GDM1 (cell line): ENCODE measurements at places on chromosomes 7 and 10.

DNA sequence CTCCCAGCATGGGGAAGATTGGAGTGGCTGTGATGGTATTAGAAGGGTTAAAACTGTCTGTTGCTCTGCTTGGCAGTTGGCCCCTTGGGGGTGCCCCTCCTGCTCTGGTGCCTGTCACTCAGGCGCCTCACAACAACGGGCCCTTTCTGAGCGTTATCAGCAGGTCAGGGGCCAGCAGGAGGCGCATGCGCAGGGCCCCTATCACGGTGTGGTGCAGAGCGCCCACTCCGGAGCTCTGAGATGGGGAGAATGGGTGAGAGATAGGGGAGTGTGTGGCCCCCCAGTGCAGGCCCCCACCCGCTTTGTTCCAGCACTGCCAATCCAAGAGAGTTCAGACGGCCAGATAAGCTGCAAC lies 24.8 kb downstream of the GBX1 start:
- DNase-seq = no peak

GRCh38 chr10:1182280-1183032 lies 126.3 kb downstream of the WDR37 start:
- DNase-seq = no peak

DNA sequence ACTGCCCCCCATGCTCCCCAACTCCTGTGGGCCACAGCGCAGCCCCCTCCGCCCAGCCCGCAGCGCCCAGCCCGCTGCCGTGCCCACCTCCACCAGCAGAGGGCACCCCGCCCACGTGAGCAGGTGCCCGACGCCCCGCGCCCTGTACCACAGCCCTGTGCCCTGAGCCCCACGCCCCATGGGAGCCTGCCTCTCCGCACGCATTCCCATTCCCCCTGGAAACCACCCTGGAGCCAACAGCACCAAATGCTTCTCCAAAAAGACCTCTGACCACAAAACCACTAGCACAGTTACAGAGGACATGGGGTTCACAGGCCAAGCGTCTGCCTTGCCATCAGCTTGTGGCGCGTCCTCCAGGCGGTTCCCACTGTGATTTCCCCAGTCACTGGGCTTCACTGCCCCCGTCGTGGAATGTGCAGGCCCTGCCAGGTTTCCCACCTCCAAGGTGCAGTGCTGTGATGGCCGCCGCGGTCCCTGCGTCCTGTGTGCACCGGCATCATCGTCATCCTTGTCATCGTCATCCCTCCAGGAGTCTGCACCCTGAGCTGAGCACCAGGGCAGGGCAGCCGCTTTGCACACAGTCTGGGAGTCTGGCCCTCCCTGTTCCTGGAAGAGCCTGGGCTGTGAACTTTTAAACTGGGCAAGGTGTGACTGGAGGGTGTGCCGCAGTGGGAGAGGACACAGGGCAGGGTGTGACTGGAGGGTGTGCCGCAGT lies 61.7 kb downstream of the PWWP2B start:
- DNase-seq = no peak

DNA sequence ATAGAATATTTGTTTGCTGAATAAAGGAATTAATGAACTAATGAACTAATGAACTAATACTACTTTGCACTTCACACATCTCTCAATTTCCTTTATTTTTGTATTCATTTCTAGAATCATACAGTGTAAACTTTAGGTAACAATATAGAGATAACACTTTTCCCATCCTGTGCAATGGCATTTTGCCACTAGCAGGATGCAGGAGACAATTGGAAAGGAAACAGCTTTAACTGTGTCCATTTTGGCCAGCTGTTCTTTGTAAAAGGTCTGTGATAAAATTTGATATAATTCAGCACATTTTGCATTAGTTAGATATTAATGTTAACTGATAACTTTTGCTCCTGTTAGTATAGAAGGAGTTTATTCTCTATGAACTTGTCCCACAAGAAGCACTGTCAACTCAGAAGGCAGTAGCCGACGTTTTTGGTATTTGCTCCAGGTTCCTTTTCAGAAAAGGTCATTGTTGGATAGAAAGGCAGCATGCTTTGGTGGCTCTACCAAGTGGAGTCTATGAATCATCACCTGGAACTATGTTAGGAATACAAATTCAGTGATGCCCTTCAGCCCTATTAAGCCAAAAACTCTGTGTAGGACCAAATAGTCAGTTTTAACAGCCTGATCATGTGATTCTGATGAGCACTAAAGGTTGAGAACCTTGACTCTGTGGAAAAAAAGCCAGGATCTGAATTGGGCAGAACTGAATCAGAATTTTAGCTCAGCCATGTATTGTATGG lies 86.6 kb downstream of the NRG3 start:
- no peak for DNase-seq

GRCh38 chr7:76281006-76281705 lies 21.3 kb upstream of the HSPB1 start:
- DNase-seq = no peak

DNA sequence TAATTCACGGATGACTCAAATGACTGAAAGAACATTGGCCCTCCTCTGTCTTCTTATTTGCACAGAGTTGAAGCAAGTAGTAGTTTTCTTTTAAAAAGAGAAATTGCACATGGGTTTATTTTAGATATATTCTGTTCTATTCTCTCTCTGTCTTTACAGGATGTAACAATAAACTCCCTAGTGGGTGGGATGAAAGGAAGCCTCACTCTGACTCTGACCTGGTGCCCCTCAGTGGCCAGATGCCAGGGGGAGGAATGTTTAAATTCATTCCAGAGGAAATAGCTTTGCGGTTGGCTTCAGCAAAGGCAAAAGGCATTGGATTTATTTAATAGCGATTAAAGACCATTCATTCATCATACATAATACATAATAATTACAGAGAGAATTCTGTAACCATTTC lies 156.4 kb upstream of the MTPN start:
- no peak for DNase-seq

DNA sequence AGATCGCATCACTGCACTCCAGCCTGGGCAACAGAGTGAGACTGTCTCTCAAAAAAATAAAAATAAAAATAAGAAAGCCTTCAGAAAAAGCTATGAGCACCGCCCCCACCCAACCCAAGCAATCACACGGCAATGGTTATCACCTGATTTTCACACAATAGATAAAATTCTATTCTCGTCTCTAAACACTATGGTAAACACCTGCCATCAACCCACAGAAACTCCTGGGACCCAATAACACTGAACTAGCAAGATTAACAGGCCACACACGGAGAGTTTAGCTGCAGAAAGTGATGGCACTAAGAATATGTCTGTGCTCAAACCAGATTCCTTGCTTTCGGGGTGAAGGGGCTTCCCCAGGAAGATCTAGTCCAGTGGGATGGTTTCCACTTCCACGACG lies 173.8 kb downstream of the DIP2C start:
- DNase-seq = no peak

DNA sequence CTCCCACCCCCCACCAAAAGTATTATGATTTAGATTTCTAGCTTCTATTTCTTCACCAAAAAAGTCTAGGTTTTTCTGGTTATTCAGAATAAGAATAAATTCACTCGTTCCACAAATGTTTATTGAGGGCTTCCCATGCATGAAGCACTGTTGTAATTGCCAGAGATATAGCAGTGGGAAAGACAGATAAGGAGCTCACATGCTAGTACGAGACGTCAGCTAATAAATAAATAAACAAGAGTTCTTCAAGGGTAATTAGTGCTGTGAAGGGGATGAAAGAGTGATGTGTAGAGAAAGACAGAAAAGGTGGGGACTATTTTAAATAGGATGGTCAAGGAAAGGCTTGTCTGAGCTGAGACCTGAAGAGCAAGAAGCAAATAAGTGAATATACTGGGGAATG lies 38.1 kb upstream of the SEPTIN7 start:
- no peak for DNase-seq

DNA sequence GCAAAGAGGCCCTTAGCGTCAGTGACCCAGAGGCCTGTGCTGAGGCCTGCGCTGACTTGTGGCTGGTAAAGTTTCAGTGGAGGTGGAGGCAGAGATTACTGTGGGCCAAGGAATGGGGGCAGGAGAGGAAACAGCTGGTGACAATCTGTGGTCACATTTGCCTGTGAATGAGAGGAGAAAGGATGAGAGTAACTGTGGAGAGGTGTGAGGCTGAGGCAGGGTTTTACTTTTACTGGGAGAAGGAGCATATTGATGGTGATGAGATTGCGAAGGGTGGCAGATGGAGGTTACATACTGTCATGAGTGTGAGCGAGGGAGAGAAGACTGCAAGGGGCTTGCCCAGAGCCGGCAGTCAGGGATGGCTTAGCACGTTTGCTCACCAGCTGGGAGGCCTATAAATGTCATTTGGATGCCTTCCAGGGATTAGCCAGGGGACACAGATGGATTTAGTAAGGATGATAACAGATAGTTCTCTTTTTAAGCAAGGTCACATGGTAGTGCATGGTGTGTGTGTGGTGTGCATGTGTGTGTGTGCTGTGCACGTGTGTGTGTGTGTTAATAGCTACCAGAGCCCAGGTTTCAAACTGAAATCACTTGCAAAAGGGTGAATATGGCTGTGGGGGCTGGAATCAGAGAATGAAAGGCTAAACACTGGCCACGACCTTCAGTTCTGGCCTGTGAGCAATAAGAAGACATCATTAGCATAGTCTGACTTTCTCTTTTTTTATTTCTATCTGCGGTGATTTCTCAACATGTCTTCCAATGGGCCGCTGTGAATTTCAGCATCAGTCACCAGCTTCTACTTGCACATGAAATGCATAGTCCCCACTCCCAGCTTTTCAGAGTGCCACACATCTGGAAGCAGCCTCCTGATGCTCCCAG lies 291.5 kb upstream of the ZNF32 start:
- no peak for DNase-seq

GRCh38 chr7:74027683-74028320 lies at the start of gene ELN:
Gene ELN, plus strand, starts transcription at chr7:74028173. Its CDS starts 15 bp downstream, at chr7:74028188.
- no peak for DNase-seq

DNA sequence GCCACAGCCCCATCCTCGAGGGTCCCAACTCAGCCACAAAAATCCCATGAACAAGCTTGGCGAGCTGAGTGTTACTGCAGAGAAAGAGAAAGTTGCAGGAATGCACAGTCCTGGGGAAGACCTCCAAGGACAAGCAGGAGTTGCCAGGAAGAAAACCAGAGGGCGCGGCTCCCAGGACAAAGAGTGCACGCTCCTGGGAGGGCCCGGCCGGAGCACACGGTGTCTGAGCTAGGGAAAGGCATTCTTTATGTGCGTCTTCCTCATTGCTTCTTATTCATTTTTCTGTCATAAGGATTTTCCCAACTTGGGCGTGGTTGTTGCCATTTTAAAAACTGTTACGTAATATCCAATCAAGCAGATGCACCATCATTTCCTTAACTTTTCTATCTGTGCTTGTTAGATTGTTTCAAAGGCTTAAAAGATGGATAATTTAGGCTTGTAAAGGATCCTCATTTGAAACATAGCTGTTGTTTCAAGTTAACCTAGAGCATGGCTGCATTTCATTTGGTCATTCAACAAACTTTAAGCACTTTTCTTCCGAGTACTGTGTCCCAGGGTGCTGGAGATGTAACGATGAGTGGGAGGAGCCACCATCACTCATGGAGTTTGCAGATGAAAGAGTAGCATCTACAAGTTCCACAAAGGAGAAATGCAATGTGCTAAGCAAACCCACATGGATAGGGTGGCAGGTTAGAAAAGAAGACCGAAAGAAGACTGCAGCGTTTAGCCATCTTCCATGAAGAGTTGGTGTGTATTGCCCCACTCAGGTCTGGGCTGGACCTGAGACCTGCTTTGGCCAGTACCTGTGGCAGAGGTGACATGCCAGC lies 5.6 kb upstream of the CNPY1 start:
- no peak for DNase-seq
